ENCODE measurements at places on chromosomes 12 and 14. TPM values are rescaled to one million over a fixed set of nuclear protein-coding genes. Genes with fewer than 3 reads are reported as not detected.

Gene PLCZ1
- total RNA-seq: not detected

Gene KRT79
- not detected for total RNA-seq

Gene G2E3
- 20.1 TPM for total RNA-seq

Gene EXOC5
- total RNA-seq: 61.4 TPM

Gene RNASE1
- total RNA-seq: 0.40 TPM

Gene NEMP1
- 20.8 TPM for total RNA-seq

Gene SAV1
- total RNA-seq: 21.1 TPM

Gene INHBE
- 0.77 TPM for total RNA-seq

Gene ITGB7
- 487 TPM for total RNA-seq

Gene FOXA1
- 0.61 TPM for total RNA-seq

Gene RNASE2
- total RNA-seq: not detected

Gene CARMIL3
- total RNA-seq: 0.72 TPM

Gene EFS
- total RNA-seq: 0.08 TPM

Gene SLC6A15
- total RNA-seq: not detected

Gene SYT1
- total RNA-seq: 0.28 TPM

Gene SYCP3
- 0.05 TPM for total RNA-seq

Gene PRB2
- total RNA-seq: not detected

Measured in GM12878 (cell line).